RPMI7951 (cell line): ENCODE measurements at places on chromosomes 5 and 9.

- no peak for DNase-seq
Observed at GRCh38 chr9:116945817-116946216, 258.7 kb downstream of the TRIM32 start.

GRCh38 chr5:181241393-181241975 lies 2.2 kb downstream of the RACK1 start:
- peak; percentile 67 for DNase-seq

GRCh38 chr5:132049559-132049958 lies 10.9 kb upstream of the IL3 start:
- no peak for DNase-seq

- peak; percentile 31 for DNase-seq
Observed at GRCh38 chr9:129250786-129251185, 72.7 kb upstream of the IER5L start.

DNA sequence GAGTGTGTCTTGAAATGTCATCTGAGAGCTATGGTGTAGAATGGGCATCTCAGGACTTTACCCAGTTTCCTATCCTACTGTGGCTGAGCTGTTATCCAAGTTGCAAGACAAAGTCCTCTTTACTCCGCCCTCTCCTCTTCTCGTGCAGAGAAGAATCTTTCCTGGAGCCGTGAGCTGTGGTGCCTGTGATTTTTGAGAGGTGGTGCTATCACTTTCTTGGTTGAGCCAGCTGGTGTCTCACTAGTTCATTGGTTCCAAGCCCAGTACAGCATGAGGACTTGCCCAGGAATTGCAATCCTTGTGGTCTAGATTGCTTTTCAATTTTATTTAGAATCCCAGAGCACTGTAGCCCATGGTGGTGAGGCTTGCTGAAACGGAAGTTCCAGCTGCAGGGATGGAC lies 2300.3 kb downstream of the MAT2B start:
- DNase-seq: no peak

- DNase-seq: no peak
Observed at GRCh38 chr9:93824386-93825294, 130.5 kb downstream of the BARX1 start.

DNA sequence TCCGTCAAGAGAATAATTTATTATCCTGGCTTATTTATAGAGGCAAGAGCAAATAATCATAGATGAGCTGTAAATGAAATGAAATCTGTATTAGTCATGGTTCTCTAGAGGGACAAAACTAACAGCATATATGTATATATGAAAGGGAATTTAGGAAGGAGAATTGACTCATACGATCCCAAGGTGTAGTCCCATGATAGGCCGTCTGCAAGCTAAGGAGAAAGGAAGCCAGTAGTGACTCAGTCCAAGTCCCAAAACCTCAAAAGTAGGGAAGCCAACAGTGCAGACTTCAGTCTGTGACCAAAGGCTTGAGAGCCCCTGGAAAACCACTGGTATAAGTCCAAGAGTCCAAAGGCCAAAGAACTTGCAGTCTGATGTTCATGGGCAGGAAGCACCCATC lies 515.9 kb upstream of the CYLC2 start:
- no peak for DNase-seq
